Cerebellum (tissue), 4 donors: ENCODE measurements at places on chromosomes 6 and 20.

- no peak for DNase-seq
These were observed 60.6 kb downstream of the ADNP start for GRCh38 chr20:50870561-50871161.

GRCh38 chr6:3190056-3190455, 32.7 kb upstream of the TUBB2A start:
- DNase-seq: no peak

GRCh38 chr20:38217791-38218565, 42.6 kb downstream of the KIAA1755 start:
- DNase-seq: no peak

- no peak for DNase-seq
These were observed 35.5 kb downstream of the NSFL1C start for GRCh38 chr20:1431158-1431557.

DNA sequence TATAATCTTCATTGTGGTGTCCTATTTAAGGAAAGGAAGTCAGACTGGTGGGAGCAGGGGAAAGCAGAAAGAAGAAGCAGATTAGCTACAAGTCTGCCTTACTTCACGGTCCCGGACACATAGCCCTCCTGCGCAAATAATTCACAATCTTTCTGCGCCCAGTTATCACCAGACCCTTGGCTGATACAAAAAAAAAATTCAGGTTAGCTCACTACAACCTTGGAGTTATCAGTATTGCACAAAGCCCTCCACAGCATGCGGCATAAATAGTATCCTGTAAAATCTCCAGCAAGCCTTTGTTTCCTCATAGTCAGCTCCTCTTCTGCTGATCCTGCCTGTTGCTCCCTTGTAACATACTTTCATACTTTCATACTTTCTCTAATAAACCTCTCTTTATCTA, 148.6 kb upstream of the FUT9 start:
- DNase-seq: no peak

GRCh38 chr6:82415820-82416219, 52.2 kb downstream of the TPBG start:
- DNase-seq: no peak

- DNase-seq: no peak
These were observed 163.7 kb downstream of the DLL1 start for GRCh38 chr6:170127151-170127550.

- DNase-seq: no peak
These were observed 127.4 kb downstream of the ADGRG6 start for GRCh38 chr6:142429195-142429594.

DNA sequence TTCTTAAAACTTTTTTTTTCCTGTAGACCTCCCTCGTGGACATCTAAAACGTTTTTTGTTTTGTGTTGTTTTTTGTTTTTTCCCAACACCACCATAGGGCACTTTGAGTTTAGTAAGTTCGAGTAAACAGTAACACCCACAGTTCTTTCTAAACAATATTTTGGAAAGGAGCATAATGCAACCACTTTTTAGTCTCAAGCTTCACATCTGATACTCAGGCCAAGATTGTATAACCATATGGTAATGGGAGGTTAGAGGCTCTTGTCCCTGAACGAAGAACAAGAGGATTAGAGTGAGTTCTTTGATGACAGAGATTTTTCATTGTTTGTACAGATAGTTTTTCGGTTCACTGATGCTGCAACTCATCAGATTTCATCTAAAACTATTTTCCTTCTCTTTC, 144.6 kb downstream of the MTHFD1L start:
- no peak for DNase-seq

DNA sequence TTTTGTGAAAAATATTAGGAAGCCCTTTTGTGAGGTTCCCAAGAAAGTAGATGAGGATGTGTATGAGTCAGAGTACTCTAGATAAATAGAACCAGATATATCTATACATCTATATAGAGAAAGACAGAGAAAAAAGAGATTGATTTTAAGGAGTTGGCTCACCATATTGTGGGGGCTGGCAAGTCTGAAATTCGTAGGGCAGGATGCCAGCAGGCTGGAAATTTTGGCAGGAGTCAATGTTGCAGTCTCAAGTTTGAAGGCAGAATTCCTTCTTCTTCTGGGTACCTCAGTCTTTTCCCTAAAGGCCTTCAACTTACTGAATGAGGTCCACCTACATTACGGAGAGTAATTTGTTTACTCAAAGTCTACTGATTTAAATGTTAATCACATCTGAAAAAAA, 65.3 kb upstream of the SAMD3 start:
- no peak for DNase-seq

DNA sequence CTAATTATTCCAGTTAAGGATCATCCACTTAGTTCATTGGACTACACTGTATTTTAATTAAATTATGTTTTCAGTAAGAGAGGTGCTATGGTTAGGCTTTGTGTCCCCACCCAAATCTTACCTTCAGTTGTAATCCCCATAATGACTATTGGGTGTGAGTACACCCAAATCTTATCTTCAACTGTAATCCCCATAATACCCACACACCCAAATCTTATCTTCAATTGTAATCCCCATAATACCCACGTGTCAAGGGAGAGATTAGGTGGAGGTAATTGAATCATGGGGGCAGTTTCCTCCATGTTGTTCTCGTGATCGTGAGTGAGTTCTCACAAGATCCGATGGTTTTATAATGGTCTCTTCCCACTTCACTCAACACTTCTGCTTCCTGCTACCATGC, 208.0 kb upstream of the PHACTR1 start:
- DNase-seq: no peak
